Ureter (tissue), 1 donor: ENCODE measurements at places on chromosomes 13 and 19. TPM values are rescaled to one million over a fixed set of nuclear protein-coding genes. Genes with fewer than 3 reads are reported as not detected.
A peak's percentile ranks its signal among the peaks of the same experiment; 100 is the strongest.

ELSPBP1 gene
- total RNA-seq = not detected

OLFM2 gene
- total RNA-seq = 5.6 TPM

OR7A5 gene
- not detected for total RNA-seq

MTUS2 gene
- total RNA-seq = 5.1 TPM

C19orf33 gene
- total RNA-seq = 129 TPM

MBD3L2 gene
- total RNA-seq = not detected

ZNF699 gene
- total RNA-seq = 8.9 TPM

SHKBP1 gene
- 61.2 TPM for total RNA-seq

RDH8 gene
- not detected for total RNA-seq

CEACAM1 gene
- 21.6 TPM for total RNA-seq

NCAN gene
- not detected for total RNA-seq

PPM1N gene
- total RNA-seq = 1.4 TPM

CRX gene
- not detected for total RNA-seq

CYSLTR2 gene
- total RNA-seq = 0.23 TPM

DNA sequence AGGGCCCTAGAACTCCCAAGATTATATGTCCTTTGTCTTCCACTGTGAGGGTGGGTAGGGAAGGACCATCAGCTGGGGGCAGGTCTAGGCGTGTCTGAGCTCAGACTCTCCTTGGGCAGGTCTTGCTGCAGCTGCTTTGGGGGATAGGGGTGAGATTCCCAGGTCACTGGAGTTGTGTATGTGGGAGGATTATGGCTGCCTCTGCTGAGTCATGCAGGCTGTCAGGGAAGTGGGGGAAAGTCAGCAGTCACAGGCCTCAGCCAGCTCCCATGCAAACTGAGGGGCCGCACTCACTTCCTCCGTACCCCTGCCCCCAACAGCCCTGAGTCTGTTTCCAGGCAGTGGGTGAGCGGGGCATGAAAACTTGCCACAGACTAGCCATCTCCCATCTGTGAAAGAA is 600.8 kb downstream of the DIAPH3 start:
- no peak for DNase-seq

DNA sequence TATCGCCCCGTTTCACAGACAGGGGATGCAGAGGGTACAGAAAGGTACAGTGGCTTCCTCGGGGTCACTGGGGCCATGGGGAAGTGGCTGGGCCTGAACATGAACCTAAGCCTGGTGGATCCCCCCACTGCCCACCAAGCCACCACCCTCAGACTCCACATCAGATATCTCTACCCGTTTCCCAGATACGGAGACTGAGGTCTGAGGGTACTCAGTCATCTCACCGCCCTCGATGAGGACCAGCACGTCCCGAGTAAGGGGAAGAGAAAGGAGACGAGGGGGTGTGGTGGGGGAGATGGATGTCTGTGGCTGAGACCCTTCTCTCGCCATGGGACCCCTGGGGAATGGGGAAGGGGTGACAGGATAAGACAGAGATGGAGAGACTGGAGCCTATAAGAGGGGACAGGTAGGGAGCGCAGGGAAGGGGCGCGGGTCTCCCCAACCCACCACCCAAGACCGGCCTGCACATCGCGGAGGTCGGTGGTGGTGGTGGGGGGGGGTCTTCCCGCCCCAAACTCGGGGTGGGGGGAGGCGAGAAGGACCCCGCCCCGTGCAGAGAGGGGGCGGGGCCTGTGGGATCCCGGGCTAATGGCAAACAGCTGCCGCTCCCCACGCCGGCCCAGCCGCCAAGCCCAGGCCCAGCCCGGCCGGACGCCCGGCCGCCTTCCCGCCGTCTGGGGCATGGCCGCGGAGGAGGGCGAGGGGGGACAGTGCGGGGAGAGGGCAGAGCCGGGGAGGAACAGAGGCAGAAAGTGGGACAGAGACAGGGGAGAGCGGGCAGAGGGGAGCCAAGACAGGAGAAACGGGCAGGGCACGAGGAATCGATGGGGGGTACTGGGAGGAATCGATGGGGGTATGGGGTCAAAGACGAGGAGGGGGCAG is 698 bp downstream of the KANK2 start:
- no peak for DNase-seq

DNA sequence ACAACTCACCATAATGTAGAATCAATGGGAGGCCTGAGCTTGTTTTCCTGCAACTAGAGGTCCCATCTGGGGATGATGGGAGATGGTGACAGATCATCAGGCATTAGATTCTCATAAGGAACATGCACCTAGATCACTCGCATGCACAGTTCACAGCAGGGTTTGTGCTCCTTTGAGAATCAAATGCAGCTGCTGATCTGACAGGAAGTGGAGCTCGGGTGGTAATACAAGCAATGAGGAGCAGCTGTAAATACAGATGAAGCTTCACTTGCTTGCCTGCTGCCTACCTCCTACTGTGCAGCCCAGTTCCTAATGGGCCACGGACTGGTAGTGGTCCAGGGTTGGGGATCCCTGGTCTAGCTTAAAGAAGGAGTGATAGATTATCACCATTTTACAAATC is 33.0 kb downstream of the KPNA3 start:
- no peak for DNase-seq

DNA sequence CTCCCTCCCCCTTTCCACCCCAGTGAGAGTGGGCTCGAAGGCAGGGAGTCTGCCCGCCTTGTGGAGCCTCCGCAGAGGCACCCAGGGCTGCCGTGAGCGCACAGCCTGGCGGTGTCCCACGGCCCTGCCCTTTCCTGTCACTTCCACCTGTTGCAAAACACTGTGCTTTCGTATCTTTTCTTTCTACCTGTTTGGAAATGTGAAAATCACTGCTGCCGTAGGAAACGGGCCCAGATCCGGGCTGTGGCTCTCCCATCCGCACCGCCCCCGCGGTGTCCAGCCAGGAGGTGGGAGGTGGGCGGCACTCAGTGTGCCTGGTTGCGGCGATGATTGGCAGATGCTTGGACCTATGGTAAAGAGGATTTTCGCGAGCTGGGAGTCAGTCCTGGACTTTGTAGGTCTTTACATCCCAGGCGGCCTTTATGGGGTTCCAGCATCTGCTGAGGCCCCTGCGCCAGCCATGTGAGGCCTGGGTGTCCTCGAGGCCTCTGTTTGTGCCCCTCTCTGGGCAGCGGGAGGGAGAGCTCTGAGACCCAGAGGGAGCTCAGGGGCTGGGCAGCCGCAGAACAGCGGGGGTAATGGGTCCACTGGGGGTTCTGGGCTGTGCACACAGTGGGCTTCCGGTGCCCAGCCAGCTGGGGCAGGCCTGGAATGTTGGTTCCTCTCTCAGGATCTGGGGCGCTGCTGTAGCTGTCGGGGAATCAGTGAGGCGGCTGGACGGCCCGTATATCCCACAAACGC is 6.1 kb downstream of the STK11 start:
- DNase-seq = no peak

GRCh38 chr13:78958006-78958405 is 299.1 kb upstream of the OBI1 start:
- no peak for DNase-seq

GRCh38 chr13:40190641-40191100 is 475.8 kb downstream of the FOXO1 start:
- DNase-seq = peak; percentile 73

DNA sequence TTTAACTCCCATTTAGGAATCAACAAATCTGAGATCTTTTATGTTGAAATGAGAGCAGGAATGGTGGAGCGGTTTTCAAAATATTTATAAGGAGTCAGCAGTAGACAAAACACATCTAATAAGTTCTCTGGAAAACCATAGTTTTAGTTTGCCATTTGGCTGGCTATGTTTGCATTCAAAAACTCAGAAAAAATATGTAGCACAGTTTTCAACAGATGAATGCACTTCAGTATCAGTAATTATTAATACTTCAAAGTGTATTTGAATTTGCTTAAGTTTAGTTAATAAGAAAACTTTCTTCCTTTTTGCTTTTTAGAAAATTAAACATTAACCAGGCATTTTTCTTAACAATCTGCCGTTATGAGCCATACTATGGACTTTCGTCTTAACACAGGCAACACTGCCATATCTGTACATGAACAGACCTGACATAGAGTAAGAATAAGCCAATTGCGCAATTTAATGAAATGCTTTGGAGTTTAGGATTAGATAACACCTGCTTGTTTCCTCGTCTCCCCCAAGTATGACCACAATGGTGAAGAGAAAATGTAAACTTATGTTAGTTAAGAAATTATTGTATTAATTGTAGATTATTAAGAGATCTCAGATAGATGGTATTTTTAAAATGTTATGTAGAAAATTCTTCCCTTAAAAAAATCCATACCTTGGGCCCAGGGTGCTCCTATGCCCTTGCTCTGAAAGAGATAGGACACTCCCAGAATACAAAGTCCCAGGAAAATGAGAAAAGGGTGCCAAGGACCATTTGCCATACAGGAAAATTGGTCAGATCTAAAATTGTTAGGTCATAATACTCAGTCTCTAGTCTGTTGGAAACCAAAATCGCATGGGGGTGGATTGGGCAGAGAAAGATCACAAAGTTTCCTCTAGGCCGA is 552.3 kb upstream of the ARGLU1 start:
- no peak for DNase-seq

DNA sequence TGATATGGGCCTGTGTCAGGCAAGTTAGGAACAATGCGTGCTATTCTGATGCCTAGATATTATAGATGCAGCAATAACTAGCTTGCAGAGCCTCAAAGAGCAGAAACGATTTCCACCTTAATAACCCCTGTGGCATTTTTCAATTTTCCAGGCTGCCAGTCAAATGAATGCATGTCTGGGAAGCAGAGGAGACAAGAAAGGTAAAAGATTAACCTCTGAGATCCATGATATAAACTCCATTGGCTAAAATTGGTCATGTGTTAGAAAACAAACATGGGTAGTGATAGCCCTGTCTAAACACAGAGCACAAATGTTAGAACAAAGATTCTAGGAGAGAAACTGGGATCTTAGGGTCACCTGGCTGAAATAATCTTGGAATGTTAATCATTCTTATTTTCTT is 811.1 kb downstream of the DIAPH3 start:
- no peak for DNase-seq

- no peak for DNase-seq
These were observed 3.3 kb downstream of the ZNF444 start for GRCh38 chr19:56144376-56144775.

DNA sequence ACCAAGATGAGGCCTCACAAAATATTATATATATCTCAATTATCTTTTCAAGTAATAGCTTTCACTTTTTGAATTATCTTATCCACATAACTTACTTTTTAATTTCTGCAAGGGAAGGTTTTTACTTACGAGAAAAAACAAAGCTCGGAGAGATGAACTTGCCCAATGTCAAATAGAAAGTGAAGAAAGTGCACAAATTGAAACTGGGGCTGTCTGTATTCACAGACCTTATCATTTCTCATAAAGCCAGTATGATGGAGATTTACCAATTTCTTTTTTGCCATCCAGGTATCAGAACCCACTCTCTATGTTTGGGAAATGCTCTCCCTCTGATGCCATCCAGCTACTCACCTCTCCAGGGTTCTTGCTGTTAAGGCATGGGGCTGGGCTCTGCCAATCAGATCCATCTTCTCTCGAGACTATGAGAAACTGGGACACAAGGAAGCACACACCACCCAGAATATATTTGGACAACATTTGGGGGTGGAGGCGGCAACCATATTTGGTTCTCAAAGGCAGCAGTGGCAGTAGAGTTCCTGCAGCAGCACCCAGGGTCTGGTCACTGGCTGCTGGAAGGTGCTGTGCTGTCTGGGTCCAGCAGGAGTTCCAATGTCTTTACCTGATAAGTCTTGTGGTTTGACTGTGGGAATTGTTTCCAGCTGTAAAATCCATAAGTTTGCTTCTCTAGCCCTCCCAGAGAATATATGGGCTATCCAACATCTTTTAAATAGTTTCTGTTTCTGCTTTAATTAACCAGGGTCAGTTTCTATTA is 45.8 kb upstream of the SCEL start:
- DNase-seq = no peak

- DNase-seq = no peak
These were observed 704.7 kb downstream of the DIAPH3 start for GRCh38 chr13:59458908-59459579.

DNA sequence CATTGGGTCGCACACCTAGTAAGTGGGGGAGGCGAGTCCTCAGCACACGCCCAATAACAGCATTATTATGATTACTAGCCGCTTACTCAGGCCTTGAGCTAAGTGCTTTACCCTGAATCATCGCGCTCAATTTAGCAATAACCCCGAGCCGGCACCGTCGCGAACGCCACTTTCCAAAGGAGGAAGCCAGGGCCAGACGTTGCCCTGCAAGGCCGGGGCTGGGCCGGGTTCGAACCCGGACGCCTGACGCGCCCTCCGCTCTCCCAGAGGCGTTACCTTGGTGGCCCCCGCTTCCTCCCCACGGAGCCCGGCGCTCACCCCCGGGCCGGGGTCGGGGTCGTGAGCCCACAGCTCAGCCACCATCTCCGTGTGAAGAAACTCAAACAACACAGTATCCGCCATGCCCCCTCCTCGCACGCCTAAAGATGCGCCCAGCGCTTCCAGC is at the start of gene TRAPPC6A:
Gene TRAPPC6A (minus strand): TSS at position 421 of the 445 bp plus-strand sequence. CDS start 19 bp downstream, at position 402.
- no peak for DNase-seq

- DNase-seq = no peak
These were observed 24.3 kb downstream of the COL4A2 start for GRCh38 chr13:110331362-110331761.

DNA sequence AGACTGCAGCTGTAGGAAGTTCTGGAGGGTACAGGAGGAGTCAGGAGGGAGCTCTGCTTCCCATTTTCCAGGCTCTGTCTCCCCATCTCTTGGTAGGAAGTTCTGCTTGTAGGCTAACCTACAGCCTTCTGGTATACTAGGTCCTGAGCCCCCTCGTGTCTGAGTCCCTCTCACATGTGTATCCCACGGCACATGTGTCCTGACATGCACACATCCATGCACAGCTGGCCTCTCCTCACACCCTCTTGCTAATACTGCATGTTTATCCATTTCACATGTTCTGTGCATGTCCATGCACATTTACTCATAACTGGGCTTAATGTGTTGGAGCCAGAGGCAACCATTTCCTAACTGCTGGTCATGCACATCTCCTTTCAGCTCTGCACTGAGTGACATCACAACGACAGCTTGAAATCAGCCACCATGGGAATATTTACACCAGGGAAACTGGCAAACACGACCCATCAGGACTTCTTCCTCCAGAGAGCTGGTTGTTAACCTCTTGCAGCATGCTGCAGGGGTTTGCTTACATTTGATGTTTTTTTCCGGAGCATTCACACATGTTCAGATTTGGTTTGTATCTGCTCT is 3.0 kb downstream of the CD209 start:
- no peak for DNase-seq

DNA sequence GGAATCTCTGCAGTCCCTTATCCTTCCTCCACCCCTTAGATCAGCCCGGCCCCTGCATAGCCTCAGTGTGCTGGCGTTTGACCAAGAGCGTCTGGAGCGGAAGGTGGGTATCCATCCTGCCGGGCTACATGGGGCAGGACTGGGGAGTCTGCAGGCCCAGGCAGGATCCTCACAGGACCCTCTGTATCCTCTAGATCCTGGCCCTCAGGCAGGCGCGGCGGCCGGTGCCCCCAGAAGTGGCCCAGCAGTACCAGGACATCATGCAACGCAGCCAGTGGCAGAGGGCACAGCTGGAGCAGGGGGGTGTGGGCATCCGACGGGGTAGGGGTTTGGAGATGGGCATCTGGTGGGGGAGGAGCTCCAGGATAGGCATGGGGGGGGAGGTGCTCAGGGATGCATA is 8.9 kb downstream of the PODNL1 start:
- no peak for DNase-seq
